Smooth muscle cell of trachea (primary cell): ENCODE measurements at places on chromosomes 11 and 22. TPM values are rescaled to one million over a fixed set of nuclear protein-coding genes. Genes with fewer than 3 reads are reported as not detected.

IFITM10 gene
- total RNA-seq: 0.58 and 0.83 TPM in 2 replicates

RHOG gene
- total RNA-seq: 17.5 and 21.7 TPM in 2 replicates

OR8D4 gene
- not detected in 2 replicates for total RNA-seq

PKP3 gene
- total RNA-seq: 1.7 and 2.8 TPM in 2 replicates

GGTLC3 gene
- total RNA-seq: not detected in 2 replicates

BTBD18 gene
- not detected in 2 replicates for total RNA-seq

SMTNL1 gene
- not detected in 2 replicates for total RNA-seq

NPTXR gene
- 0.29 and 2.8 TPM in 2 replicates for total RNA-seq

CLTCL1 gene
- 9.1 and 9.6 TPM in 2 replicates for total RNA-seq

XRCC6 gene
- total RNA-seq: 298 and 490 TPM in 2 replicates

BBOX1 gene
- total RNA-seq: not detected in 2 replicates

TRPT1 gene
- 28.5 and 50.6 TPM in 2 replicates for total RNA-seq

ELMOD1 gene
- 0.17 TPM in 1 of 2 replicates, not detected in the other for total RNA-seq

LRRC10B gene
- total RNA-seq: 0.17 TPM in 1 of 2 replicates, not detected in the other

FXYD2 gene
- 0.33 and 0.44 TPM in 2 replicates for total RNA-seq

C11orf97 gene
- total RNA-seq: not detected in 2 replicates

HPX gene
- 0.44 and 1.7 TPM in 2 replicates for total RNA-seq

IGLL1 gene
- total RNA-seq: not detected in 2 replicates

WT1 gene
- not detected in 2 replicates for total RNA-seq

MUC6 gene
- total RNA-seq: under 0.01 TPM in 1 of 2 replicates, not detected in the other

FXYD6 gene
- 0.66 and 2.8 TPM in 2 replicates for total RNA-seq

SAA2 gene
- total RNA-seq: not detected in 2 replicates

CDKN1C gene
- 77.7 and 109 TPM in 2 replicates for total RNA-seq

RIMBP3B gene
- total RNA-seq: 0.17 TPM in 1 of 2 replicates, not detected in the other

MTCH2 gene
- total RNA-seq: 73.3 and 98.5 TPM in 2 replicates

OR2AG2 gene
- 0.15 and 0.33 TPM in 2 replicates for total RNA-seq

RTN4R gene
- 0.15 and 0.33 TPM in 2 replicates for total RNA-seq

CALCA gene
- not detected in 2 replicates for total RNA-seq

CCDC73 gene
- total RNA-seq: not detected in 2 replicates

SLC22A9 gene
- not detected in 2 replicates for total RNA-seq

CHEK2 gene
- total RNA-seq: 16.9 and 26.0 TPM in 2 replicates

MPPED2 gene
- total RNA-seq: 0.33 and 0.44 TPM in 2 replicates

OR4C11 gene
- not detected in 2 replicates for total RNA-seq

GVQW3 gene
- 1.8 and 3.8 TPM in 2 replicates for total RNA-seq

CNIH2 gene
- 0.15 and 0.17 TPM in 2 replicates for total RNA-seq

MS4A6E gene
- not detected in 2 replicates for total RNA-seq

TMEM151A gene
- total RNA-seq: 0.66 TPM in 1 of 2 replicates, not detected in the other

PATE4 gene
- not detected in 2 replicates for total RNA-seq

FJX1 gene
- 11.9 and 29.6 TPM in 2 replicates for total RNA-seq

PTGDR2 gene
- 0.44 and 2.2 TPM in 2 replicates for total RNA-seq

RAG2 gene
- total RNA-seq: not detected in 2 replicates

MMP10 gene
- 0.87 and 0.99 TPM in 2 replicates for total RNA-seq

MMP3 gene
- total RNA-seq: 9.5 and 13.4 TPM in 2 replicates

MRGPRX4 gene
- not detected in 2 replicates for total RNA-seq

TRAF6 gene
- total RNA-seq: 8.6 TPM in 2 replicates
